Activated T-helper 17 cell treated with anti-CD3 and anti-CD28 coated beads, Interleukin-2, amount 50 U/mL, for 72 hours (primary cell): ENCODE measurements at places on chromosomes 16 and 17.
A peak's percentile ranks its signal among the peaks of the same experiment; 100 is the strongest.

DNA sequence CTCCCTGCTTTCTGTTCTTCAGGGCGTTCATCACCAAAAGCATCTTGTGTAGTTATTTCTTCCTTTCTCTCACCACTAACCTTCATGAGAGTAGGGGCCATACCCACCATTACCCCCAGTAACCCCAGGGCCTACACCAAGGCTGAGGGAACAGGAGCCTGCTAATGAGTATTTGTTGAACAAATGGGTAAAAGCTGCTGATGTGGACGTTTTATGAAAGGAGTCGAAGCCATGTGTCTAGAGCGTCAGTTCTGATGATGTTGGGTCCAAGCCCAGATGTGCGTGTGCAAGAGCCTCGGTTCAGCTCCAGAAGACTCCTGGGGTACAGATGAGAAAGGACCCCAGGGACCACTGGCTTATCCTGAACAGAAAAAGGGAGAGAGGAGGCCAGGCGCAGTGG lies 77.1 kb upstream of the TBC1D3K start:
- ATAC-seq, result no peak

GRCh38 chr16:12546918-12547607 lies 256.6 kb downstream of the CPPED1 start:
- peak; percentile 43 for ATAC-seq

DNA sequence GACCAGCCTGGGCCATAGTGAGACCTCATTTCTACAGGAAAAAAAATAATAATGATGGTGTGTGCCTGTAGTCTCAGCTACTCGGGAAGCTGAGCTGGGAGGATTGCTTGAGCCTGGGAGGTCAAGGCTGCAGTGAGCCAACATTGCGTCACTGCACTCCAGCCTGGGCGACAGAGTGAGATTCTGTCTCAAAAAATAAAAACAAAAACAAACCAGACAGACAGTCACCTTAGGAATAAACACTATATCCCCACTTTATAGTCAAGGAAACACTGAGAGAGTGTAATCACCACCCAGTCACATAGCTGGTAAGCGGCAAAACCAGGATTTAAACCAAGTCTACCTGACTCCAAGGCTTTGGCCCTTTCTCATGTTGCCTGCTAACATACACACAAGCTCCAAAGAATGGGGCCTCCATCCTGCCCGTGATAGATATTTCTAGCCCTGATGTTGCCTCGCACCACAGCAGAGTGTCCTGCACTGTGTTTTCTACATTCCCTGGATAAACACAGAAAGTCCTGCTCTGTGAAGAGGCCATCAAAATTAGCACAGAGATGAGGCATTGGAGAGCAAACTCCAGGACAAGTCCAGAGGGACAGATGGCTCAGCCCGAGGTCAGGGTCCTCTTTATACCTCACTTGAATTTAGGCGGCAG lies 66.1 kb upstream of the SMURF2 start:
- no peak for ATAC-seq

DNA sequence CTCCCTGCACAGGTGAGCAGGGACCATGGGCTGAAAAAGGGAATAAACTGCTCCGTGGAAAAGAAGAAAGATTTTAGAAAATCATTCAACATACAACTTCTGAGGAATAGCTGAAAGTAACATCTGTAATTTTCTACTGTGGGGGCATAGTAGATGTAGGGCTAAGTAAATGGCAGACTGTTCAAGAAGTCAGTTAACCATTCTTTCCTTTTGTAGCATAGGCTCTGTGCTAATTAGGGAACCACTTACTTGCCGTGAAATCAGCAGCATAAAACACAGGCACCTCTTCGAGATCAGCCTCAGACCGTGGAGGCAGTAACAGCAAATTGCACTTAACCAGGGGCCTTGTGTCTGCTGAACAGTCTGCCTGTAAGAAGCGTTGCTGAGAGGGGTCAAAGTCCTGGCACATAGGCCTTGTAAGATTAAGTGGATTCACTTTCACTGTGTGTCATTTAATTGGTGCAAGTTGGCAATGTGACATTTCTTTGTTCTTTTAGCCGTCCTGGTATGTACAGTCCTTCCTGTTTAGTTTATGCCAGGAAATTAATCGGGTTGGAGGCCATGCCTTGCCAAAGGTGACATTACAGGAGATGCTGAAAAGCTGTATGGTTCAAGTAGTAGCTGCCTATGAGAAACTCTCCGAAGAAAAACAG lies 10.4 kb downstream of the COG1 start:
- ATAC-seq, result peak; percentile 44

DNA sequence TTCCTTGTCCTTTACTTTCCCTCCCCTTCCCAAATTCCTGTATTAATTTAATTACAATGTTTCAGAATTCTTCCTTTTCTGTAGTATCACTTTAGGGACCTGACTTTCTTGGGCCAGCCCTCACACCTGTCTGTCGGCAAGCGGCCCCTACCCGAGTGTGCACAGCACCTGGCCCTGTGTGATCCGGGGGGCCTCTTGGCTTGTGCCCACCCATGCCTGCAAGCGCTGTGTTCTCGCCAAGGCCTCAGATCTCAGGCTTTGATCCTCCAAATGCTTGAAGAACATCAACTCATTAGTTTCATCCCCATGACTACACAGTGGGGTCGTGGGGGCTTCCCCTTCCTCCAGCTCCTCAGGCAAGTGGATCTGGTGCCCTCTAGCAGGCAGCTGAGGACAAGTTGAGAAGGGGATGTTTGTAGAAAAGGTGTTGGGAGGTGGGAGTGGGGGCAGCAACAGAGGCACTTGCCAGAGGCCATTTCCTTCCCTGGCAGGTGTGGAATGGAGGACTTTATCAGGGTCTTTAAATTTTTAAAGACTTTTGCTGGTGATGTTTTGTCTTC lies 15.7 kb upstream of the CDH3 start:
- no peak for ATAC-seq

DNA sequence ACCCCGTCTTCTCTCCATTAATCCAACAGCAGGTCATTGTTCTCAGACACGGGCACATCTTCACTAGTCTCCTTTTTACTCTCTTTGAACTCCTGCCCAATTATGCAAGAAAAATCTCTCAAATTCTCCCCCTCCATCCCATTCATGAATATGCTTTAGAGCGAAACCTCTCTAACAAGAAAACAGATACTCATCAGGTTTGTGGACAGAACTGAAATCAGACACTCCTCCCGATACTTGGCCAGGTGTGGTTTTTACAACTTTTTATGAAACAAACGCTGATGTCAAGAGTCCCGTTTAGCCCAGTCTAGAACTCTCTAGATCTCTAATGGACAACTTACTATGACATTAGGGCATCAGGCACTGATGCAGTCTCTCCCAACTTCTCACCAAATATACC lies 40.9 kb downstream of the PIK3R5 start:
- ATAC-seq, result peak; percentile 64

- ATAC-seq, result no peak
These were observed 15.3 kb downstream of the MEAK7 start for GRCh38 chr16:84489131-84489530.

- ATAC-seq, result no peak
These were observed 13.7 kb upstream of the COL1A1 start for GRCh38 chr17:50214976-50215760.

DNA sequence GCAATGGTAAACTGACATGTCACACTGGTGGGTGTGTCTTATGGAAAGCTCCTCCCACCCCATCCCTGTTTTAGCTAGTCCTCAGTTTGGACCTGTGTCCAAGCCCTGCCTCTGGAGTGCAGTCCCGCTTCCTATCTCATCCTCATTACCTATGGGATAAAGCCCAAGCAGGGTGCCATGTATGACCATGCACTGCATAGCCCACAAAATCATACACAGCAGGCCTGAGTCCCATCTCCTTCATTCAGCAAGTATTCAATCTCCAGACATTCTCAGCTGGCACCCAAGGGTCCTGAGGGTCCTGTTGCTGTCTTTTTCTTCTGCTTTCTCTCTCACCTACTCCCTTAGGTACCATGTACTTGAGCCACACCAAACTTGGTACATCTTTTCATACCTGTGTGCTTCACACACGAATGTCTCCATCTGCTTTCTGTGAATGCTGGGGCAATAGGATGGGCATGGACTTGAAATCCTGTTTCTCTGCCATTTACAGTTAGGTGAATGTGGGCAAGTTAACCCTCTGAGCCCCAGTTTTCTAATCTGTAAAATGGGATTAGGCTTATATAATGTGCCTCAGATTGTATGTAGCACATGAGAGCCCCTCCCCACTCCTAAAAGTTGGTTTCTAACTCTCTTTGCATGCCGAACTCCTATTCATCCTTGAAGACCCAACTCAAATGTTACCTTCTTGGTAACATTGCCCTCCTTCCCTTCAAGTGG lies 28.5 kb downstream of the TNS4 start:
- no peak for ATAC-seq

DNA sequence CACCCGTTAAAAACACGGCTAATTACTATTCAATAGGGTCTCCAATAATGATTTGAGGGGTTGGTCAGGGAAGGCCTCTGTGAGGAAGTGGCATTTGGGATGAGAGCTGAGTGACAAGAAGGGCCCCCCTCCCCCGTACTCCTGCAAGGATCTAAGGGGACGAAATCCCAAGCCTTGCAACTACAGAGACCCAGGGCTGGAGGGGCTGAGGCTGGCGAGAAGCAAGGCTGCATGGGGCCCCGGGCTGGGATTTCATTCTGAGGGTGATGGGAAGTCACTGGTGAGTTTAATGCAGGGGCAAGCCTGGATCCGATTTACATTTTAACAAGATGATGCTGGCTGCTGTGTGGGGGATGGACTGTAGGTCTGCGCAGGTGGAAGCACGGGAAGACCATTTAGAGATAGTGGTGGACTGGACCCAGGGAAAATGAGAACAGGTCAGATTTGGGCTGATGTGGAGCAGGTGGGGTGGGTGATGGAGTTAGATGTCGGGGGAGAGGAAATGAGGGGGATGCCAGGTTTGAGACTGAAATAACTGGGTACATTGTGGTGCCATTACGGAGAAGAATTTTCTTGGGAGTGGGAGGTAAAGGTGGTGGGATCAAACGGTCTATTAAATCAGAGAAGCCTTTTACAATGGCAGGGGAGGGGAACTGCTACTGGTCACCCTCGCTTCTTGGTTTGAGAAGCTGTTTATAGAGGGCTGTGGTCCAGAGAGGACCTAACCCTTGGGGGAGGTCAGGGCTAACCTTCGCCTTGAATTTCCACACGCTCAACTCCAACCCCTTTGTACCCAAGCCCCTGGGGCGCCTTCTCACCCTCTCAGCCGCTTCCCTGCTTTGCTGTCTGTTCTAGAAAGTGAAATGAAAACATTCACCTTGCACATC lies 932 bp upstream of the MYBBP1A start:
- no peak for ATAC-seq

DNA sequence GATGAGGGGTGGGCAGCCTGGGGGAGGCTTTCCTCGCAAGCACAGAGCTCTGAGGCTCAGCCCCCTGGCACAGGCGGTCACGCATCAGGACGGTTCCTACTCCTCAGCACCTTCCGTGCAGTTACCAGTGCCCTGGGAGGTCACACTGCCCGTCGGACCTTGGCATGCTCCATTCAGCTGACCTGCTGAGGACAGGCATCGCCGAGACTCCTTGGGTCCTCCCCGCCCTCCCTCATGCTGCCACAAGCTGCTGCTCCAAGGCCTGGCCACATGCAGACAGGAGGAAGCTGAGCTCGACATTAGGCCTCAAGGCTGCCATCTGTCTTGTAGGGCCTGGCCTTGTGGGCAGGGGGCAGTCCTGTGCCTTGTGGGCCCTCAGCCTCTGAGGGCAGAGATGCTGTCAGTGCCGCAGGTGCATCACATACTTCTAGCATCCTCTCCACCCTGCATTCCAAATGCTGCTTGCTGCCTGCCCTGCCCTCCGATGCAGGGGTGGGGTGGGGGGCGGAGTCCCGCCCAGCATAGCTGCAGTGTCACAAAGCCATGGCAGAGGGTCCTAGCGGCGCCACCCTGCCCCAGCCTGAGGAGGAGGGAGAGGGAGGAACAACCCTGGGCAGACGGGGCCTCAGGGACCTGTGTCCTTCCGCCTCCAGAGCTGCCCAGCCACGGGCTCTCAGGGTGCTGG lies 9.3 kb downstream of the C16orf90 start:
- ATAC-seq, result no peak

DNA sequence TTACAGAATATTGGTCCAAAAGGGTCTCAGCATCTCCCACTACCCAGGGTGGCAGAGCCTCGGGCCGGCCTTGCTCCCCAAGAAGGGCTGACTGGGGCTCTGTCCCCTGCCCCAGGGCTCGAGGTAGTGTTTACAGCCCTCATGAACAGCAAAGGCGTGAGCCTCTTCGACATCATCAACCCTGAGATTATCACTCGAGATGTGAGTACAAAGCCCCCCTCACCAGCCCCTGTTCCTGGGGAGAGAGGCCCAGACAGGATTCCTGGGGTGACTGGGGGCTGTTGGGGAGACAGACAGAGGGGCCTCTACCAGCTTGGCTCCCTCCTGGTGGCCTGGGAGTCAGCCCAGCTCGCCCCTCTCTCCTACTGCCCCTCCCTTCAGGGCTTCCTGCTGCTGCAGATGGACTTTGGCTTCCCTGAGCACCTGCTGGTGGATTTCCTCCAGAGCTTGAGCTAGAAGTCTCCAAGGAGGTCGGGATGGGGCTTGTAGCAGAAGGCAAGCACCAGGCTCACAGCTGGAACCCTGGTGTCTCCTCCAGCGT lies 6.1 kb upstream of the NLRC5 start:
- no peak for ATAC-seq

DNA sequence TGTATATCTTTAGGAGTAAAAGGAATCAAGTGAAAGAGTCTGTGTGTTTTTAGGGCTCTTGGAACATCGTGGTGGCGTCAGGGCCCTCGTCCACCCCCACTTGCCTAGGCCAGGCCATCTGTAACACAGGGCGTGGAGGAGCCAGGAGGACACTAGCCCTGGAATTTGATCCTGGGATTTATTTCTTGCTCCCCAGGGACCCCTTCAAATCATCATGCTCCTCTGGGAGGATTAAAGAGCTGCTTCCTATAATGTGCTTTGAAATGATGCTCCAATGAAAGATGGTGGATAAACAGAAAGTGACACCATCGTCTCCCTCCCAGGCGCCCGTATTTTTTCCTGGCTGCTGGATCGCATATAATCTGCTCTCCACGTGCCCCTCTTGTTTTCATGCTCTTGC lies 113.3 kb downstream of the AATF start:
- ATAC-seq, result no peak

DNA sequence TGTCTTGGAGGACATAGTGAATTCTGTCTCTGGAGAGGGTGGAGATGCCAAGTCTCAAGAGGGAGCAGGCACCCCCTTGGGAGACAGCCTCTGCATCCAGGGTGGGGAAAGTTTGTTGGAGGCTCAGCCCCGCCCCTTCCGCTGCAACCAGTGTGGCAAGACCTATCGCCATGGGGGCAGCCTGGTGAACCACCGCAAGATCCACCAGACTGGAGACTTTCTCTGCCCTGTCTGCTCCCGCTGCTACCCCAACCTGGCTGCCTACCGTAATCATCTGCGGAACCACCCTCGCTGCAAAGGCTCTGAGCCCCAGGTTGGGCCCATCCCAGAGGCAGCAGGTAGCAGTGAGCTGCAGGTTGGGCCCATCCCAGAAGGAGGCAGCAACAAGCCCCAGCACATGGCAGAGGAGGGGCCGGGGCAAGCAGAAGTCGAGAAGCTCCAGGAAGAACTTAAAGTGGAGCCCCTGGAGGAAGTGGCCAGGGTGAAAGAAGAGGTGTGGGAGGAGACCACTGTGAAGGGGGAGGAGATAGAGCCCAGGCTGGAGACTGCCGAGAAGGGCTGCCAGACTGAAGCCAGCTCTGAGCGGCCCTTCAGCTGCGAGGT lies 5.2 kb downstream of the ZNF646 start:
- no peak for ATAC-seq

- ATAC-seq, result no peak
These were observed 2.7 kb downstream of the NEUROD2 start for GRCh38 chr17:39604911-39605491.
